ENCODE measurements at places on chromosomes 2 and 18.

- DNase-seq, result no peak
Observed at GRCh38 chr2:11819235-11819729, 72.8 kb downstream of the LPIN1 start.

DNA sequence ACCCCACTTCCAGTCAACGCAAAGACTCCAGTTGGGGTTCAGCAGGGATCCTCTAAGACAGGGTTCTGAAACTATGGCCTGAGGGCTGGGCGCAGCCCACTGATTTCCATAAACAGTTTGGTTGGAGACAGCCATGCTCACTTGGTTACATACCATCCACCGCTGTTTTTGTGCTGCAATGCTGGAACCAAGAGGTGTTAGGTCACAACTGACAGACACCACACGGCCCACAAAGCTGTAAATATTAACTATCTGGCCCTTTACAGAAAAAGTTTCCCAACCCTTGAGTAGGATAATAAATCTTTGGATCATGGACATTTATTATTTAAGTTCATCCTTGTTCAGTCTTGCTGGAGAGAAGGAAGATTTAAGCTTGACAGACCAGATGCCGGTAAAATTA, 8.4 kb upstream of the CD226 start:
- no peak for DNase-seq

GRCh38 chr2:25558262-25558661, 115.1 kb downstream of the DTNB start:
- no peak for DNase-seq

GRCh38 chr2:204008352-204008751, 71.8 kb downstream of the ICOS start:
- DNase-seq, result no peak

GRCh38 chr18:25830787-25831186, 259.6 kb downstream of the SS18 start:
- no peak for DNase-seq

- DNase-seq, result no peak
Observed at GRCh38 chr18:45155526-45155925, 459.8 kb upstream of the SLC14A2 start.

- peak; percentile 97 for DNase-seq
Observed at GRCh38 chr2:63712748-63713147, 124.0 kb downstream of the MDH1 start.

DNA sequence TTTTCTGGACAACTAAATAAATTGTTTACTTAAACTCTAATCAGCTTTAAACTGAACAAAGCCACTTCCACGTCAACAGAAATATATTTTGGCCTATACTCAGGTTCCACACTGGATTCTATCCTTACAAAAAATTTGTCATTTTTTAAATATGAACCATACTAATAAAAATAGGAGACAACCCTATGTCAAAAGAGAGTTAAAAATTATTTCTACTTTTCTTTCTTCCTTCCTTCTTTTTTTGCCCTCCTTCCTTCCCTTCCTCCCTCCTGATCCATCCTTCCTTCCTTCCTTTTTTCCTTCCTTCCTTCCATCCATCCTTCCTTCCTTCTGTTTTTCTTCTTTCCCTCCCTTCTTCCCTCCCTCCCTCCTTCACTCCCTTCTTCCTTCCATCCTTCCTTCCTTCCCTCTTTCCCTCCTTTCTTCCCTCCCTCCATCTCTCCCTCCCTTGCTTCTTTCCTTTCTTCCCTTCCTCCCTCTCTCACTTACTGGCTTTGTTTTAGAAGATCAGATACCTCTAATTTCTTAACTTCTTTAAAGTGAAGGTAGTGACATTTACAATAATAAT, 1444.9 kb downstream of the DPP10 start:
- DNase-seq, result no peak

DNA sequence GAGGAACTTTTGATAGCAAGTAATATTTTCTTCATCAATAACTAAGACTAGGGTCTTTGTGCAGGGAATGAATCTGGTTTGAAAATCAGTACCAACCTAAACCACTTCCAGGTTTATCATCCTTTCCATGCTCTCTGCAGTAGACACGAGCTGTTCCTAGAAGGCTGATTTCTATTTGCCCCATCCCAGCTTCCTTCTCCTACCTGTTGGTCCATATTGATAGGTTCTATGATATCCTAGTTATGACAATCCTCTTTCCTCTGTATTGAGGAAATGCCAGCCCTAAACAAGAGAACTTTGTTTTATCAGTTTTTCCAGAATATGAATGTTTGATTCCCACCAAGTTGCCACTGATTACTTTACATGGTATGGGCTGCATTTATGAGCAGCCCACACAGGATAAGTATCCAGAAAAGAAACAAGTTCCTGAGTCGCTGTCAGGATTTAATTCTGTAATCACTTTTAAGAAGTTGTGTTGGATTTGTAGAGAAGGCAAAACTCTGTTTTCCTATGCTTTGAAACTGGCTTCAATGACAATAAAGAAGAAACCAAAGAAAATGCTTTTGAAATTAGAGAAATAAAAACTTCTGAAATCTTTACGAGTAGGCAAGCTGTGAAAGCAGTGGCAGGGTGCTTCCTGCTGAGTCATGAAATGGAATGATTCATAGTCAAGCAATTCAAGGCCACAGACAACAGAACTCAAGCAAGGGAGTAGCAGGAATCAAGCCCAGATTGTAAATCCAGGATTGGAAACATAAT, 37.3 kb upstream of the TANK start:
- no peak for DNase-seq

GRCh38 chr2:119026890-119027289, 84.9 kb downstream of the MARCO start:
- DNase-seq, result no peak

- DNase-seq, result no peak
Observed at GRCh38 chr2:187991389-187991788, 300.3 kb upstream of the GULP1 start.

- no peak for DNase-seq
Observed at GRCh38 chr2:66688951-66689350, 254.0 kb downstream of the MEIS1 start.

- peak; percentile 58 for DNase-seq
Observed at GRCh38 chr2:14223576-14223975, 408.9 kb upstream of the LRATD1 start.

DNA sequence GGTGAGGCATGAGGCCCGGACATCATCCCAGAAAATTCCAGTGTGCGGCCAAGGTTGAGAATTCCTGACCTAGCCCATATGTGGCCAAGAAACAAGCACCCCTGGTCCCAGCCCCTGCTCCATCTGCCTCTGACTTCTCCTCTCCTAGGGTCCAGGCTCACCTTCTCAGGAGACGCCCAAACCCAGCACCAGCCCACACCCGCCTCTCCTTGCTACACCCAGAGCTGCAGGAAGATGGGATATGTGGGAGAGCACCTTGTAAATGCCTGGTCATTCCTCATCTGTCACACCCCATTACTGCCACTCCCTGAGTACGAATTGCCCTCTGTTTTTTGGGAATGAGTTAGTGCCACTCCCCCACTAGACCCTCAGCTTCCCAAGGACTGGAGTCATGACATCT, 7.3 kb upstream of the ATP6V1B1 start:
- DNase-seq, result no peak

DNA sequence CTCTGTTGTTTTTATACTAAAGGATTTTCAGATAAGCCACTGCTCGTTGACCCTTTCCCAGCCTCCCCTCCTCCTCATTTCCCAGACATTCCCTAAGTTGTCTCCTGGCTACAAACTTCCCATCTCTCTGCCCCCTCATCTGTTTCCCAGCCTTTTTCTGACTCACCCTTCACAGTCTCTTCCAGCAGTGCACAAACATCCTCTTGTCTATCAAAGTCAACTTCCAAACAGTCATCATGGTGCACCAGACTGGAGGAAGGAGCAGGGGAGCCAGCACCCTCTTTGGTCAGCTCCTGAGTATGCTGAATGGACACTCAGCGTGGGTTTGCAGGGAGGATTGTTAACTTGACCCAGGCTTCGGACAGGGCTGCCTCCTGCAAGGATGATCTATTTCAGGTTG, 26.6 kb upstream of the SPRED2 start:
- no peak for DNase-seq

- no peak for DNase-seq
Observed at GRCh38 chr2:166238176-166238575, 110.4 kb upstream of the SCN1A start.

DNA sequence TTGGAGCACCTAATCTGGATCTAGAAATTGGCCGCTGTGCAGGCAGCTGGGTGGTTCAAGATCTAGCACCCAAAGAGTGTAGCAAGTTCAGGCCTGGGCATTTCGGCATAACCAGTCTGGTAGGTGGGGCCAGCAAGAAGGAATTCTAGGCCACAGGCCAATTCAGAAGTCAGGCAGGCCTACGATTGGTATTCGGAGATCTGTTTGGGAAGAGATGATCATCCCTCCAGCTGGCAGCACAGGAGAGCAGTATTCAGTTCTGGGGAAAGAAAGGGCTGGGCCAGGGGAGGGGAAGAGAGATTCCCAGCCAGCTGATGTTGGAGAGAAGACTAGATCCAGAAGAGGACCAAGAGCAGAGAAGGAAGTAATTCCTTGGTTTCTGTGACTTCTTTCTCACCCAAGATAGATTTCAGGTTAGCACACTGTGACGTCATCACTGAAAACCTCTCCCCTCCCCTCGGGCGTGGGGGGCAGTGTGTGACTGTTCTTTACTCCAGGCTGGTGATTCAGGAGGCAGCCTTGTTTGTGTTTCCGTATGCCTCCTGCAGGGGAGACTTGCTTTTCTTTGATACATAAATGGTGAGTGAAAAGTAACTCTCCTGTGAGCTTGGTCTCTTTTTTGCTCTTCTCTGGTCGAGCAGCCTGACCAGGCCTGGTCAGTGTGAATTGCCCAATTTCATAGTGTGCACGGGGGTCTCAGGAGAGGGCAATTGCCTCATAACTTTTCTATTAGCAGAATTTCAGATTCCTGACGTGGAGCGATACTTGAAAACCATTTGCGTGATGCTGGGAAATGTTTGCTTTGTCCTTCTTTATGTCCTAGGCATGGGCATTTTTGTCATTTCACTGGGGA, 61.1 kb downstream of the MEIS1 start:
- DNase-seq, result no peak

DNA sequence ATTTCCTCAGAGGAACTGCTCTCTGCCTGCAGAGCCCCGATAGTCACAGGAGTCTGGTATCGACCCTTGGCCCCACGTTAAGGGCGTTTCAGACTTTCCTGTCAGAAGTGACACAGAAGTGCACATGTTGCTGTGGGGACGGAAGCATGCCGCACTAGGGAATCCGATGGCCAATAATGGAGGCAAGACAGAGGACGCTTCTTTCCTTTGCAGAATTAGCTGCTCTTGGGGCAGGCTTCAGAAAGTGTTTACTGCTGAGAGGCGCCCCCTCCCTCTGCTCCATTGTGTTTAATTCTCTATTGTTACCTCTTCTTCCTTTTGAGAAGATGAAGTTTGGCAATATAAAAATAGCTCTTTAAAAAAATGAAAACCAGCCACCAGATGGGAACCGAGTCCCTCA, 118.6 kb upstream of the EML6 start:
- no peak for DNase-seq

- no peak for DNase-seq
Observed at GRCh38 chr18:13433685-13434084, 215.1 kb downstream of the LDLRAD4 start.

GRCh38 chr18:66209656-66210055, 394.2 kb downstream of the CDH19 start:
- peak; percentile 75 for DNase-seq

- no peak for DNase-seq
Observed at GRCh38 chr2:66509326-66509811, 74.4 kb downstream of the MEIS1 start.

- DNase-seq, result peak; percentile 7
Observed at GRCh38 chr18:42649331-42650035, 466.0 kb downstream of the RIT2 start.

GRCh38 chr2:181371195-181371594, 86.0 kb upstream of the ITGA4 start:
- DNase-seq, result no peak

DNA sequence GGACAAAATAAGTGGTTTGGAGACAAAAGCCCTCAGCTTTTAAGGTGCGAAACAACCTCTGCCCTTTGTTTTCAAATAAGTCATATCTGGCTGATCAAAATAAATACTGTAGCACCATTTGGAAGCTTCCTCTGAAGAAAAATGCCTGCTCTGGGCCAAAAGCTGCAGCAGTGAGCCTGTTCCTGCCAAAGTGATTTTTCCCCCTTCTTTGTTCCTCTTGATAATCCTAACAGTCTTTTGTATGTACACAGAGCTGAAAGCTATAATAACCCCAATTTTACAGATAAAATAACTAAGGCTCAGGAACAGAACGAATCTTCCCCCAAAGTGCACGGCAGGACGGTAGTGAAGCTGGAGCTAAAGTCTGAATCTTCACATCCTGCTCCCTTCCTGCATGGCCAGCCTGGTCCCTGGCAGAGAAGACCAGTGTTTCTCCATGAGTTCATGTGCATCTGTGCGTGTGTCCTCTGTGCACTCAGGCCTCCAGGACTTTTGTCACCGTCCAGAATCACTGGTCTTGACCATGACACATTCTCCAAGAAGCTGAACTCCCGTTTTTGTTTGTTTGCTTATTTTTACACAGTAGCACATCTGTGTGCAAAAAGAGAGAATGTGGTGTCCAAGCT, 2114.1 kb upstream of the PIK3C3 start:
- no peak for DNase-seq

- DNase-seq, result no peak
Observed at GRCh38 chr2:128053331-128053730, 25.5 kb upstream of the SAP130 start.

DNA sequence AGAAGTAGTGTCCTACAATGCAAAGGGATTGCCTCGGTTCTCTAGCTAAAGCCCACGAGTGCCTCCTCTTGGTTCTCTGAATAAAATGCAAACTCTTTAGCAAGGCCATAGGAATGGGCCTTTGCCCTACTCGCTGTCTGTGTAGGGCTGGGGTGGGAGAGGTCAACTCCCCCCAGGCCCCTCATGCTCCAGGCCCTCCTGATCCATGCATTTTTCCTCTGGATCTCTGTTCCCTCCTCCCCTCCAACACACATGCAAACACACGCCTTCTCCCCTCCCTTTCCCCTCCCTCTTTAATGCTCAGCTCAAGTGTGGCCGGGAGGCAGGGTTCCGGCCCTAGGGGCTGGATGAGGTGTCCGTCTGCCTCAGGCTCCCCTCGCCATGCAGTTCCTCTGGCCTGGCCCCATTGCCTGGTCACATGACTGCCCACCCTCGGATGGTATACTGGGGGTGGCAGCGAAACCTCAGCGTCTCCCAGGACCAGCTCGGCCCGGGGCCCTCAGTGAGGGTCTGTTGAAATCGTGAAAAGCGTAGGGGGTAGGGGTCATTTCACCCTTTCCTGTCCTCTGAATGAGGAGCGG, 14.9 kb upstream of the KLF11 start:
- DNase-seq, result no peak

GRCh38 chr2:58304843-58305242, 63.7 kb upstream of the FANCL start:
- DNase-seq, result no peak
